ENCODE measurements at places on chromosomes 4 and X.

DNA sequence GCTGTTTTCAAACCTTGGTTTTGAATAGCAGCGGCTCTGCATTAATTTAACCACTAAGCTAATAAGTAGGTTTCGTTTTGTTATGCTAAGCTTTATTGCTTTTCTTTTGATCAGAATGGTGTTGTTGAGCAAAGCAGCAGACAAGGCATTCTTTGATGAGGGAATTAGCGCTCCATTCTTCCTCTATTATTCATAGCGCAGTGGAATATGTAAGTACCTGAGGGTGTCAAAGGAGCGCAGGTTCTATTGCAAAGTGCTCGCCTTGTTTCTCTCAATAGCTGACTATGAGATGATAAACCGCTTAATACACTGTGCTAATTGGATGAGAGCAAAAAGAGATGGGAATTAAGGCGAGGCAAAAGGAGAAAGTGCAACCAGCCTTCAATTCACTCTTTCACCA is 16.3 kb downstream of the ARX start:
- DNase-seq: no peak

- no peak for DNase-seq
Observed at GRCh38 chr4:139635966-139636365, 29.7 kb upstream of the MGST2 start.

- DNase-seq: no peak
Observed at GRCh38 chr4:73257651-73258435, 755 bp downstream of the ANKRD17 start.

GRCh38 chr4:81659051-81659450 is 187.3 kb upstream of the RASGEF1B start:
- DNase-seq: no peak

- no peak for DNase-seq
Observed at GRCh38 chrX:55007656-55008055, 7.5 kb downstream of the APEX2 start.

DNA sequence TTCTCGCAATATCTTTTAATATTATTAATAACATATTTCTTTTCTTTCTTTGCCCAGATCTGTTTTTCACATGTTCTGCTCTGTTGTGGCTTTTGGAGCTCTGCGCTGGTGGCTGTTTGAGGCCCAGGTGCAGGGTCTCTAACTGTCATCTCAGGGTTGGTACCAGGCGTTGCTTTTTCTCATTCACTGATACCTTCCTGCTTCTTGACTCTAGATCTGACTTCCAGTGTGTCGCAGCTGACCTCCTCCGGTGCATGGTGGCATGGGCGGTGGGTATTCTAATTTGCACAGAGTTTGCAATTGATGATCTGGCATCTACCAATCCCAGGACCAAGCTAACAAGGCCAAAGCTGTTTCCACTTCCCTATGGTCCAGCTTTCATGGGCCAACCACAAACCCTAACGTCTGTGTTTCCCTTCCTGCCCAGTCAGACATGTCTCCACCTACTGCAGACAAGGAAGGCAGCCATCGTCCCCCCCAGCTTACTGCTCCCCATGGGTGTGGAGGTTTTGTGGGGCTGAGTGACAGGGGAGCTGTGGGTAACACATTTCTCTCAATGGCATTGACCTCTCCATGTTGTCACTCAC is 25.2 kb downstream of the LETM1 start:
- DNase-seq: no peak

- no peak for DNase-seq
Observed at GRCh38 chr4:159432436-159432835, 329.6 kb downstream of the RAPGEF2 start.

GRCh38 chr4:10178763-10179162 is 62.2 kb upstream of the WDR1 start:
- DNase-seq: no peak

DNA sequence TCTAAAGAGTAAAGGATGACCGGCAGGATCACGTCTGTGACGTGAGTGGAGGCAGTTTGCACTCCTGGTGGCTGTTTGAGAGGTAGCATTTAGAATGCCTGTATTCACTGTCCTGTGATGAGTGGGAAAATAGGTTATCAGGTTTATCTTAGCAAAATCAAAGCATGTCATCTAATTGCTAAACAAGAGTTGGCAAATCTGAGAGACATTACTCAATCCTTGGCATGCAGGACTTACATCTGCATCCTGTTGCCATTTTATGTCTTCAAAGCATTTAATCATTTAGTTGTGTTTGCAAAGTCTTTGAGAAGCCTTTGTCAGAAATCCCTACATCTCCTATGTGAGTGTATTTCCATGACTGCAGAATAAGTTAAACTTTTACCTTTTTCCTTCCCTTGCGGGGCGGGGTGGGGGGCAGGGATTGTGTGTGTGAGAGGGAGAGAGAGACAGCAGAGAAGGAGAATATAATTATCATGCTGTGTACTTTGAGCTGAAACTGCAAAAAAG is 41.4 kb upstream of the MSANTD1 start:
- no peak for DNase-seq

DNA sequence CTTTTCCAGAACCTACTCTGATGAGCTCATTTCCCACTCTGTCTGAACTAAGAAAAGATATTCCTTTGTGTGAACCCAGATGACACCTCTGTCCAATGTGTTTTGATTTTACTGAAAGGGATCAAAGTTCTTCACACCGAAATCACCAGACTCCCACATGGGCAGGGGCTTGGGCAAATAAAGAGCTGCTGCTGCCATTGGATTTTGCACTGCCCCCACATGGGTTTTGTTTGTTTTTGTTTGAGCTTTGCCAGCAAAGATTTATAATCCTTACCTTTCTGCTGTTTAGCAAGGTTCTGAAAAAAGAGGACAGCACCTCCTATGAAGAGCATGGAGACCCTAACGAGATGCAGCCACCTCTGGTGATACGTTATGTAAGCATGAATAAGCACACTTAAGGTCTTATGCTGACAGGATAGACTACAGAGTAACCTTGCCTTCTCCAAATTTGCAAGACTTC is 44.3 kb downstream of the HSD17B13 start:
- no peak for DNase-seq

GRCh38 chrX:144732588-144732987 is 514.7 kb upstream of the SPANXN1 start:
- DNase-seq: no peak

DNA sequence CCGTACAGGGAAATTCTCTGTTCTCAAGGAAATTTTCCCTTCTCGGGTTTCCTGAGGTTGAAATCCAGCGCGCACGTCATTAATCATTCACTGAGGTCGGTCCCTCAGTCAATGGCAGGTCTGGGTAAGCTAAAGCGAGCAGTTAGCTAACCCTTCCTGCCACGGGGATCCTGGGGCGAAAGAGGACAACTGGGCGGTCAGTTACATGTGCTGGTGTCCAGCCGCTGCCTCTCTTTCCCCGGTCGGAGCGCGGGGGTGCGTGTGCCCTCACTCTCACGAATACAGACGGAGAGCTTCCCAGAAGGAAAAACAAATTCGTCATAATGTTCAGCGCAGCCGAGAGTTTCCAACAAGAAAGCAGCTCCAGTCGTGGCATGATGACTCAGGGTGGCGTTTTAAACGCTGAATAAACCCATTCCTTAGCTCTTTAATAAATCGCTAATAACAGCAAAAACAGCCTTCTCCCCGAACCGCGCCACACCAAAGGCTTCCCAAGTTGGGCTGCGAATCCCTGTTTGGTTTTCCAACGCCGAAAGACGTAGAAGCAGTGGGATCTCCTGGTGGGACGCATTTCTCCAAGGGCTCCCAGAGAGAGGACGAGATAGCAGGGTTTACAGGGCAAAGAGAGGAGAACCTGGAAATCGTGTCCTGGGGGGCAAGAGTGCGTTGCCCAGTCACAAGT is 752 bp upstream of the FGF5 start:
- no peak for DNase-seq

DNA sequence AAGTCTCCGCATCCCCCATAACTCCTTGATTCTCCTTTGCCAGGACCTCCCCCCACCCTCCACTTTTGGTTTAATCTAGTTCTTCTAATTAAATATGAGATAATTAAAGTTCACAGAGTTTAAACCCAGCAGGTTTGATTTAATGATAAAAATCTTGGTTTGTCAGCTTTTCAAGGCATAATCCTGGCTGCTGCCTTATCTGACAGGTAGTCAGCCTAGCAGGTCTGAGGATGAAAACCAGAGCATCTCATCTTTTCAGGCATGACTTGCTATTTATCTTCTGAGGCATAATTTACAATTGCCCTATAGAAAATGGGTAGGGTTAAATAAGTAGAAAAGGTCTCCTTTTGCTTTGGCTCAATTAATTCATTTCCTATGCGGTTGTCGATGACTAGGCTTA is 591.2 kb downstream of the RPA4 start:
- no peak for DNase-seq

- no peak for DNase-seq
Observed at GRCh38 chr4:71807469-71807868, 23.6 kb upstream of the GC start.

DNA sequence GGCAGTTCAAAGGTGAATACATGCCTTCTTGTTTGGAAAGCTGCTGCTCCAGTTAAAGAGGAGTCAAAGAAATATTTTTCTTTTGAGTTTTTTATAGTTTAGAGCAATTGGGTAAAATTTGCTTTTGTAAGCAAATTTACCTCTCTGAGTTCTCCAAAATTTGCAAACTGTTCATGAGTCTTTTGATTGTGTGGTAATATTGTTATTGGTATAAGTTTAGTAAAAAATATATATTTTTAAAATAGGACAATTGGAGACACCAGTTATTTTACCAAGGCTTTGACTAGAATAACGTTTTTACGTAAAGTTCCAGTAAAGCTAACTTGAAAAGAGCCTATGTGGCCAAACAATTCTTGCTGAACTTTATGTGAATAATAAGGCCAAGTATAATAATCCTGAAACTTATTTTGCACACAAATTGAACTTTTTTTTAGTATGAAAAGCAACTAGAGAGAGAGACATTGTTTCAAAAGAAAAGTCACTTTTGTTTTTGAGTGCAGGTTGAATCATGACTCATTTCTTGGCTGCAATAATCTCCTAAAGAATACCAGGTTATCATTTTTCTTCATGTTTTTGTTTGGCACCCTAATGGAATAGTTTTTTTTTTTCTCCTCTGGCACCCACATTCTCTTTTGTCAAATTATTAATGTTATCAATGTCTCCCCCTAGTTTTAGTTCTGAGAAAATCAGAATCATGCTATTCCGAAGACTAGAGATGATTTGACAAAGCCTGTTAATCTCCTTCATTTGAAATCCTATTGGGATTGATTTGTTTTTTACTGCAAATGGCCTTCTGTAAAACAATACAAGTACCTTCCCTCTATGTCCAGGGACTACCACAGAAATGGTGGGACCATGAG is 57.1 kb downstream of the UGT2B10 start:
- DNase-seq: no peak

DNA sequence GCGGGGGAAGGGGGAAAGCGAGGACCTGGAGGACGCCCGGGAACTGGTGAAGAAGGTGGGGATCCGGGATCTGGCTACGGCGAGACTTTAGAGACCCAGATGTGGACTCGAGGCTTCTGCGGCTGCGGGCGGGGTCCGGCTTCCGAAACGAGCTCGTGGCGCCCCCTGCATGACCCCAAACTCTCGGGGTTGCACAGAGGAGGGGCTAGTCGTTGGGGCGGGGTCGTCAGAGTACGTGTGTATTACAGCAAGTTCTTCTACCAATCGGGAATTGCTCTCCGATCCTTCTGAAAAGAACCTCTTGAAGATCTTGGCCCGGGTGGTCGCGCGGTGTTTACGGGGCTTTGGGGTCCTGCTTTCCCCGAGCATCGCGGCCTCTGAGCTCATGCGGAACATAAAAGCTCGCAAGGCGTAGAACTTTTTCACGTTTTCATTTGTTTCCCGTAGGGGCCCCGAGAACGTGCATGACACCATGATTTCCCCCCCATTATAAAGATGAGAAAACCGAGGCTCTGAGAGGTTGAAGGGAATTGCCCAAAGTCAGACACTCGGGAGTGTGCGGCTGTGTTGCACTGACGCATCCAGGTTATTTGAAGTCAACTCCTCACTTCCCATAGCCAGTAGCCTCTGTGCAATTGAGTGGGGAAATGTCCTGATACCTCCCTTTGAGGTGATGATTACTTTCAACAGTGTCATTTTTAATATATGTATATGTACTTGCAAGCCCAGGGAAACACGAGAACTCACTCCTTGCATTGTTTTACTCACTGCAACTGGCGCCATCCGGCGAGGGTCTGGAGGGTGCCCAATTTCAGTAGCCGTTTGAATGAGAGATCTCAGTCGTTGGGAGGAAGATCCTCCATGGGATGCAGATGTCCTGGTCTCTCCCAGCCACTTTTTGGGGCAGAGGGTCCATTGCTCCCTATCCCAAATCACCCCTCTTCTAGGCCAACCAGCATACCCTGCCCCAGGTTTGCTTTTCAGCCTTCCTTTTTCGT is at the start of gene BEND4:
TSS of gene BEND4 (minus strand) at position 149 of the 998 bp plus-strand sequence. CDS start 512 bp downstream, outside the sequence.
- no peak for DNase-seq

- no peak for DNase-seq
Observed at GRCh38 chr4:139839403-139840031, 173.9 kb downstream of the MGST2 start.

GRCh38 chrX:128754130-128754529 is 701.9 kb upstream of the ACTRT1 start:
- DNase-seq: no peak

GRCh38 chr4:3342182-3342854 is 49.5 kb downstream of the RGS12 start:
- no peak for DNase-seq

- no peak for DNase-seq
Observed at GRCh38 chrX:122504026-122504425, 680.1 kb upstream of the GRIA3 start.

DNA sequence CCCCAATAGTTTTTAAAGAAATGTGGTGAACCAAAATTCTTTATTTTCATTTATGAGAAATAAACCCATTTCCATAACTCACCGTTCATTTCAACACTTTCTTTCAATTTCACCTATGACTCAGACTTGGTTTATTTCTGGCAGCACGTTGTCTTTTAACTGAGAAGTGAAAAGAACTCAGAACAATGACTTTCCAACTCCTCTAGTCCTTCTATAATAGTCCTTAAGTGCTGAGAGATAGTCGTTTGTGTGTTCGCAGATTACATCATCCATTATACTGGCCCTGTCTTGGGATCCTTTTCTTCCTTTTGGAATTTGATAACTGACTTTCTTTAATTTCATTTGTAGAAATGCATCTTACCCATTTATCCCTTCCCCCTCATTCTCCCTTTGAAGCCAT is 113.6 kb downstream of the GLUD2 start:
- no peak for DNase-seq

- no peak for DNase-seq
Observed at GRCh38 chr4:103429283-103429682, 231.1 kb upstream of the CENPE start.

- no peak for DNase-seq
Observed at GRCh38 chr4:73311428-73311827, 52.8 kb upstream of the ANKRD17 start.

GRCh38 chr4:71198958-71199357 is 139.9 kb upstream of the SLC4A4 start:
- DNase-seq: no peak

- DNase-seq: no peak
Observed at GRCh38 chrX:82813671-82814078, 694.4 kb upstream of the POU3F4 start.

- no peak for DNase-seq
Observed at GRCh38 chr4:109552237-109552636, 7.8 kb upstream of the MCUB start.

- no peak for DNase-seq
Observed at GRCh38 chr4:153817466-153817865, 28.6 kb upstream of the SFRP2 start.

GRCh38 chr4:158624889-158625478 is 46.7 kb downstream of the C4orf46 start:
- no peak for DNase-seq

GRCh38 chr4:41256131-41256739 is 493 bp upstream of the UCHL1 start:
- no peak for DNase-seq

- DNase-seq: no peak
Observed at GRCh38 chrX:19571711-19572110, 56.4 kb upstream of the MAP3K15 start.

GRCh38 chr4:143359644-143360193 is 23.0 kb downstream of the GAB1 start:
- DNase-seq: no peak

Data from stimulated activated CD4-positive, alpha-beta T cell treated with anti-CD3 and anti-CD28 coated beads, Interleukin-1b, Interleukin-23, amount 100 ng/mL, for 4 hours (primary cell).